CD4-positive, alpha-beta T cell treated with Interleukin-4 for 1 hour (primary cell): ENCODE measurements at places on chromosomes 1 and 21.

GRCh38 chr21:35782667-35783066, 277.7 kb downstream of the SETD4 start:
- no peak for DNase-seq

DNA sequence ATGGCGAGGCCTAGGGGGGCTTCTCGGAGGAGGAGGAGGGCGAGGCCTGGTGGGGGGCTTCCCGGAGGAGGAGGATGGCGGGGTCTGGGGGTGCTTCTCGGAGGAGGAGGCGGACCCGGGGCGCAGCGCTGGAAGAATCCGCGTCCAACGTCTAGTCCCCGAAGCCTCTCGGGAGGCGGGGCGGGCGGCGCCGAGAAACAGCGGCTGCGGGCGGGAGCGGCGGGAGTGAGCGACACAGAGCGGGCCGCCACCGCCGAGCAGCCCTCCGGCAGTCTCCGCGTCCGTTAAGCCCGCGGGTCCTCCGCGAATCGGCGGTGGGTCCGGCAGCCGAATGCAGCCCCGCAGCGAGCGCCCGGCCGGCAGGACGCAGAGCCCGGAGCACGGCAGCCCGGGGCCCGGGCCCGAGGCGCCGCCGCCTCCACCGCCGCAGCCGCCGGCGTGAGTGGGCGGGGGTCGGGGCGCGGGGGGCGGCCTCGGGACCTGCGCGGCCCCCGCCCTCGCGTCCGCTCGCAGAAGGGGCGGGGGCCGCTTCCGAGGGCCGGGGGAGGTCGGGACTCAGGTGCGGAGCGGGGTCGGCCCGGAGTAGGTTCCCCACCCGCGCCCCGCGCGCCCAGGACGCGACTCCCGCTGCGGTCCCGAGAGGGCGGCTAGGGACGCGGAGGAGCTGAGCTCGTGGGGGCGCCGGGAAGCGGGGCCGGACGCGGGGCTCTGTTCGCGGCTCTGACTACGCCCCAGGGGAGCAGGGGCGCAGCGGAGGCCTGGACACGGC, at the start of gene KLHL17:
KLHL17 (plus strand) TSS at position 222 of the 769 bp plus-strand sequence; CDS start at position 332, 110 bp downstream.
- peak; percentile 80 for DNase-seq

DNA sequence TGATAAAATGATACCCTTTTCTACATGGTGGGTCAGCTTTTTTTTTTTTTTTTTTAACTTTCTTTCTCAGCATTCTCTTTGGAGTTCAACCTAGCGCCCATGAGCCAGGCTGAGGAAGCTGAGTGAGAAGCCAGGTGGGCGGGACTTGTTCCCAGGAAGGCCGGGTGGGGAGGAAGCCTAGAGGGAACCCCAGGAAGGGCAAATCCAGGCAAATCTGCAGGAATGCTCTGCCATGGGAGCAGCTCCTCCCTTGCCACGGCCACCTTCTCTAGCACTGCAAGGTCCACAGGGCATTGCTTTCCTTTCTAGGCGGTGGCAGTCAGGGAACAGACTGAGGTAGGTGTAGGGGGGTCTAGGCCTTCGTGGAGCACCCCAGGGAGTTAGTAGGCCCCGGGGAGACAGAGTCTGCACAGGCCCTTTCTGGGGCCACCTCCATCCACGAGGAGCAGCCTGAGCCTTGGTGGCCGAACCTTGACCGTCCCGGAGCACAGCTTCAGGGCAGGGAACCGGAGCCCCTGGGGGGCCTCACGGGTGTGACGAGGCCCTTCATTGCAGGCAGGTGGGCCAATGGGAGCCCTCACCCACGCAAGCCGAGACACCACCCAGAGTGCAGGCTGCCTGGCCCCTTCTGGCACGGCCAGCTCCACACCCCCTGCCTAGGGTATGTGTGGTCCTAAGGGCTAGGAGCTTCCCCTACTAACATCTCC, 18.2 kb upstream of the CCDC27 start:
- no peak for DNase-seq

GRCh38 chr1:86259390-86259789, 102.8 kb upstream of the COL24A1 start:
- DNase-seq = no peak

DNA sequence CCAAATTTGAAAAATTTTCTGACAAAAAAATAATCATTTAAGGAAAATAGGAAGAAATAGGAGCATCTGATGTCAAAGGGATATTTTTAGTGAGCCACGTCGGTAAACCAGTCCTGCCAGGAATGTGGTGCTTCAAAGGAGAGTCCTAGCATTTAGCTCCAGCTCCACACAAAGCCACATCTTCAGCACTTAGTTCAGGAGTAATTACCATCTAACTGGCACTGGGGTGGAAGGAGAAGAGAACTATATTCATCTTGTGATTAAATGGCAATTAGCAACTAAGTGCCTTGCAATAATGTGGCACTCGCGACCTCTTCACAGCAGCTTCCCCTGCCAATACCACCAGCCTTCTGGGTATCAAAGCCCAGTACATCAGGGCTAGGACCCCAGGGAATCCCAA, 409.1 kb downstream of the SETD4 start:
- DNase-seq = no peak

DNA sequence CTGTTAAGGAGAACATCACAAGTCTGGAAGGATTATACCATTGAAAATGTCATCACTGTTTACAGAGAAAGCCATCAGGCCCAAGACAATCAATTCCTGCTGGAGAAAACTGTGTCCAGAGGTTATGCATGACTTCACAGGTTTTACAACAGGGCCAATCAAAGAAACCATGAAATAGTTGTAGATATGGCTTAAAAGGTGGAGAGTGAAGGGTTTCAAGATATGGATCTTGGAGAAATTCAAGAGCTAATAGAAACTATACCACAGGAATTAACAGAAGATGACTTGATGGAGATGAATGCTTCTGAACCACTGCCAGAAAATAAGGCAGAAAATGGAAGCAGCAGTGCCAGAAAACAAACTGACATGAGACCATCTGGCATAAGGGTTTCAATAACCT, 30.2 kb downstream of the USP1 start:
- DNase-seq = no peak

GRCh38 chr1:92307980-92308379, 9.1 kb downstream of the RPAP2 start:
- no peak for DNase-seq

DNA sequence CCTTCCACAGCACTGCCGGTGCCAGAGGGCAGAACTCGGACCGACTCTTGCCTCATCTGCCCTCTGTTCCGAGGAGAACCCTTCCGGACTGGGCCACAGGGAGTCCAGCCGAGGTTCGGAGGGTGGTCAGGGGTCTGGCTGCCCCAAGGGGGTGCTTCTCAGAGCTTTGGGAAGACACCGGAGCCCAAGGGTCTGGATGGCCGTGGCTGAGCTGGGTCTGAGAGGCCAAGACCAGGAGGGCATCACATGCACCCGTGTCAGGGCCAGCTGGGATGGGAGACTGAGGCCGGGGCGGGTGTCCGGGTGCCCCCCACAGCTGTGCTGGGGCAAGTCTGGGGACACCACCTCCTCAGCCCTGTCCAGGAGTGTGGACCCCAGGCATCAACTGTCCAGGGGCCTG, 51.1 kb downstream of the SLX9 start:
- no peak for DNase-seq

DNA sequence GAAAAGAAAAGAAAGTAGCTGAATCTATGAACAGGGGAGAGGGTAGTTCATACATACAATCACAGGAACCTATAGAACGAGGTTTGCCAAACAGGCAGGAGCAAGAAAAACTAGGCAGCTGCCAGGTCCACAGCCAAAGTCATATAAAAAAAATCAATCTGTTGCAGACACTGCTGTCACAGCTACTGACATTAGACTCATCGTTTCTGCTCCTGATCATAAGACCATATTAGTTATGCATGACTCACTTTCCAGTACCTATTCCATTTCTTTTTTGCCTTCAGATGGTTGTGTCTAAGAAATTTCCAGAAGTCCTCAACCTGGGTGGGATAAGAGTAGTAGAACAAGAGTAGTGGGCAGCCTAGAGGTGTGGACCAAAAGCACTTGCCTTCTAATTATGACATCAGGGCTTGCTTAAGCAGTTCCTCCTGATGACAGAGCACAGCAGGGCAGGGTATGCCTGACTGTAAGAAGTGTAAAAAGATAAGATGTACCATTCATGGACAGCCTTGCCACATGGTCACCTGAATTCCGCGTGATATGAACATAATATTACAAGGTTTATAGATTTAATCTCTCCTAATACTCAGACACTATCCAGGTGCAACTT, 323.2 kb upstream of the SGIP1 start:
- no peak for DNase-seq

GRCh38 chr1:226223157-226223785, at the start of gene MIXL1:
Gene MIXL1, plus strand, starts transcription at chr1:226223664. Its CDS starts 18 bp downstream, at chr1:226223682.
- DNase-seq = no peak

- DNase-seq = no peak
These were observed 95.9 kb downstream of the EPHB2 start for GRCh38 chr1:22806584-22806983.

GRCh38 chr1:106181866-106182265, 874.6 kb upstream of the PRMT6 start:
- DNase-seq = no peak

- no peak for DNase-seq
These were observed 237.8 kb downstream of the TRABD2B start for GRCh38 chr1:47759251-47759935.

GRCh38 chr1:55362558-55362957, 147.4 kb upstream of the USP24 start:
- no peak for DNase-seq

GRCh38 chr1:59707178-59707791, 107.5 kb upstream of the HOOK1 start:
- DNase-seq = no peak

- DNase-seq = peak; percentile 8
These were observed 26.2 kb upstream of the TADA1 start for GRCh38 chr1:166902279-166902678.

DNA sequence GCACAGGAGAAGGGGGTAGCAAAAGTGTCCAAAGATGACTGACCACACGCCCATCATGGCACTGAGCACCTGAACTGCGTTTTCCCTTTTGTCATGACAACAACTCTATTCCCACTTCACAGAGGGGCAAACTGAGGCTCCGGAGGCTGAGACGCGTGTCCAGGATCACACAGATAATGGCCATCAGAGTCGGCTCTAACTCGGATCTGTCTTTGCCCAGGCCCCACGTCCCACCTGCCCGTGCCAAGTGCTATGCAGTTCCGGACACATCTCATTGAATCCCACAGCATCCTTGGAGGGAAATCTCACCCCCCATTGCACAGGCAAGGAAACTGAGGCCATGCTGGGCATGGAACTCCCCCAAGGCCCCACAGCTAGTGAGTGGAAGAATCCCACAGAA, 62.1 kb downstream of the MATN1 start:
- DNase-seq = no peak

DNA sequence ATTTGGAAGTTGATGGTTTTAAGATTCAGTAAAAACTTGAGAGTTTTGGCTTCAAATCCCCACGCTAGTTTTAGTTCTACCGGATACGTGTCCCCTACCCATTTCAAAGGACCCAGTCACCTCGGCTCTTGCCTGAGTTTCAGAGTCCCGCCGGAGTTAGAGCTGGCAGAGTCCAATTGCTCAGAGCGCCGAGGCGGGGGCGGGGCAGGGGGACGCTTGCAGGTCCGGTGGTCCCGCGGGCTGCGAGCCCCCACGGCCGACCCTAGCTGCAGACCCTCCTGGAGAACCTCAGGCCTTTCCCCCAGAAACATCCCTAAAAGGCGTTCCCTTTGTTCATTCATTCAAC, 765 bp upstream of the VPS45 start:
- peak; percentile 24 for DNase-seq

DNA sequence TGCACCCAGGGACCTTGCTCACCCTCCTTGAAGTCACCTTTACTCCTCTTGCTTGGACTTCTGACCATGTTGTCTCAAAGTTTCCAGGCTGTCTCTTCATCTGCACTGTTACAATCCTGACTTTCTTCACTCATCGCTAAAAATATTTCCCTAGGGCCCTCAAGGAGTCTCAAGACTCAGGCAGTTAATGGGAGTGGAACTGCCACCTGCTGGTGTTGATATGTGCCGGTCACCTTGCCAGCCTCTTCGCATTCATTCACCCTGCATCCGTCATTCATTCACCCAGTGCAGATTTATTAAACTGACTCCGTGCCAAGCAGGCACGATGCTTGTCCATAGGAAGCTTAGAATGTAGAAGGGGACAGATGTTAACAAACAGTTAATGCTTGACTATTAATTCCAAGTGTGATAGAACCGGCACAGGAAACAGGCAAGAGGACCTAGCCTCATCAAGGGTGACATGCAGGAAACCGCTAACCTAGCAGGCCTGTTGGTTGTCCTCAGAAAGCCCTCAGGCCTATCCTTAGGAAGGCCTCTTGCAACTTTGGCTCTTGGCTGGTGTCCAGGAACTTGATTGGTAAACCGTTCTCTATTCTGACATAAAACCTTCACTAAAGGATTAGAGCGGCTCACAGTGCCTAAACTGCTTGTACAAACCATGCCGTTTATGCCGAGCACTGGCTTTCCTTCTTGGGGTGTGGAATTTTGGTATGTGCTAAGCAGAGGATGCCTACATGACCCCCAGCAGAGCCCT, 342.2 kb downstream of the CAMTA1 start:
- no peak for DNase-seq

GRCh38 chr1:40803902-40804301, 20.3 kb downstream of the KCNQ4 start:
- DNase-seq = no peak

DNA sequence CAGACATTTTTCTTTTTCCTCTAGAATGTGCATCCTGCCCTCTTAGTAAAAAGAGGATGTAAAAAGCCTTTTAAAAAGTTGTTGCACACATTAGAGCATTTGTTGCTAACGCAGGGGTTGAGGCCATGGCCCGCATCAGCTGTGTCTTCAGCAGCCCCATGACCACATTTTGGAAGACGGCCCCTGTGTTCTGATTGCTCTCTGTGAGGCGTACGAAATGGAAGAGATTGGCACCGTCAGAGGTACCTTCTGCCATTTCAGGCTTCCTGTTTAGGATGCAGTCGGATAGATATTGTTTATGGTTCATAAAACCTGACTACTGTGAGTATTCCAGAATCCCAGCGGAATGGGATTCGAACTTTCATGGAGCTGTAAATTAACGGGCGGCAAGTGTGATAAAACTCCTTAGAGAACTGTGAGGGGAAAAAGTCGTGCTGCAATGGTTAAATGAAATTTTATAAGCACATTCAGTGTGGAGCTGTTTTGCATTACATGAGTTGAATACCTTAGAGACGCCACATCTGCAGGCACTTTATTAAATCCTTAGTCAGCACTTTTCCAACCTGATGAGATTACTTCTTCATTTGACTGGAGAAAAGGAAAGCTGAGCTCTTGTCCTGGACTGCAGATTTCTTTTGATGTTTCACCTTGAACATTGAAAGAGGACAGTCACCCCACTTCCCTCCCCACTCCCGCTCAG, 273.9 kb downstream of the TM2D1 start:
- no peak for DNase-seq

DNA sequence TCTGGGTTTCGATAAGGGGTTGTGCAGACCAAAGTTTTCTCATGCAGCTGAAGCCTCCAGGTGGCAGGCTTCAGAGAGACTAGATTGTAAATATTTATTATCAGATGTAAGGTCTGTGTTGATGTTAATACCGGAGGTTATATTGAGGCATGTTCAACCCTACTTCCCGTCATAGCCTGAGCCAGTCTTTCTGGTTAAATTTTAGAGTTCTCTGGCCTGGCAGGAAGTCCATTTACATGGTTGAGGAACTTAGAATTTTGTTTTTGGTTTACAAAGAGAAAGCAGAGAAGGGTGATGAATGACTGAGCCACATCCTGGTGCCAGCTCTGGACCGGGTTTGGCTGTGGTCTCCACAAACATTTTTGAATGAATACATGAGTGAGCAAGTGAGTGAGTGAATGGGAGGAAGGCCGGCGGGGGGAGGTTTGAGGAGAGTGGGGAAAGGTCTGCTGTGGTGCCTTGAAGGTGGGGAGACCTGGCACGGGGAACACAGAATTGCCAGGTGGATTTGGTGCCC, 218.5 kb downstream of the DISC1 start:
- DNase-seq = no peak

GRCh38 chr1:226635456-226635941, 86.9 kb downstream of the STUM start:
- DNase-seq = peak; percentile 45

- DNase-seq = no peak
These were observed 1.7 kb downstream of the PITHD1 start for GRCh38 chr1:23779826-23780371.
